H9 (cell line): ENCODE measurements at places on chromosomes 3 and 15.

- H3K27ac ChIP-seq, result no peak overlapping the region
- no peaks in the 10 kb centered on the region; the same call in 1 of the 2 replicates for H3K36me3 ChIP-seq
- H3K4me3 ChIP-seq, result no peak overlapping the region
- no peaks in the 10 kb centered on the region for H3K4me1 ChIP-seq
These were observed 348.8 kb upstream of the DCBLD2 start for GRCh38 chr3:99250272-99250671.

GRCh38 chr15:78620527-78621421, at the start of gene CHRNA3:
Gene CHRNA3 (minus strand): TSS chr15:78620996. CDS start chr15:78620794, 202 bp downstream.
- no peak within 1 kb of the TSS for H3K27ac ChIP-seq
- H3K27me3 ChIP-seq, result peaks cover 8% of the 10 kb centered on the region; the same call in 1 of the 2 replicates
- peak within 1 kb of the TSS; percentile 85 for H3K4me3 ChIP-seq
- no peaks in the 10 kb centered on the region for H3K36me3 ChIP-seq

GRCh38 chr3:30554317-30554690, 52.1 kb upstream of the TGFBR2 start:
- DNase-seq, result no peak
- no peaks in the 10 kb centered on the region for H3K27me3 ChIP-seq
- H3K36me3 ChIP-seq, result no peaks in the 10 kb centered on the region; the same call in 1 of the 3 replicates
- H3K4me3 ChIP-seq, result no peak overlapping the region
- H3K4me1 ChIP-seq, result peaks cover 10% of the 10 kb centered on the region; the same call in 1 of the 2 replicates
- H3K27ac ChIP-seq, result no peak overlapping the region

GRCh38 chr3:13215940-13216546, 142.8 kb upstream of the IQSEC1 start:
- H3K4me1 ChIP-seq, result no peaks in the 10 kb centered on the region
- no peak overlapping the region for H3K4me3 ChIP-seq
- no peak for DNase-seq
- no peaks in the 10 kb centered on the region for H3K36me3 ChIP-seq
- no peaks in the 10 kb centered on the region for H3K27me3 ChIP-seq
- no peak overlapping the region for H3K27ac ChIP-seq

GRCh38 chr3:179488213-179488612, 36.9 kb upstream of the GNB4 start:
- no peak overlapping the region for H3K4me3 ChIP-seq
- DNase-seq, result no peak
- H3K27me3 ChIP-seq, result no peaks in the 10 kb centered on the region
- H3K36me3 ChIP-seq, result peaks cover 3% of the 10 kb centered on the region
- H3K27ac ChIP-seq, result no peak overlapping the region

GRCh38 chr3:140198242-140198641, 263.3 kb downstream of the CLSTN2 start:
- H3K36me3 ChIP-seq, result peaks cover 17% of the 10 kb centered on the region
- no peaks in the 10 kb centered on the region for H3K27me3 ChIP-seq
- no peak overlapping the region for H3K4me3 ChIP-seq
- DNase-seq, result no peak
- peaks cover 3% of the 10 kb centered on the region; the same call in 1 of the 2 replicates for H3K4me1 ChIP-seq

DNA sequence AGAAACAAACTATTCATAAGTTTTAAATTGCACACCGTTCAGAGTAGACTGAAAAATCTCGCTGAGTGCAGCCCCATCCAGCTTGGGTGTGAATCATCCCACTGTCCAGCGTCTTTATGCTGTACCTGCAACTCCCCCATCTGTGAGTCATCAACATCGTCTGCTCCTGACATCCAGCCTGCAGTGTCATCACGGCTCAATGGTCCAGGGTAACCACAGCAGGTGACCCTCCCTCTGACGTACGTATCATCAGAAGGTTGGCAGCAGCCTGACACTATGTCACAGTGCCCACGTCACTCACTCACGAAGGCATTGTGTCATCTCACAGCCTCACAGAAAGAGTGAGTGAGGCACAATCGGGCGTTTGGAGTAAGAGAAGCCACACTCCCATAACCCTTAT, 65.2 kb downstream of the TPRA1 start:
- H3K27ac ChIP-seq, result no peak overlapping the region
- no peaks in the 10 kb centered on the region for H3K27me3 ChIP-seq

DNA sequence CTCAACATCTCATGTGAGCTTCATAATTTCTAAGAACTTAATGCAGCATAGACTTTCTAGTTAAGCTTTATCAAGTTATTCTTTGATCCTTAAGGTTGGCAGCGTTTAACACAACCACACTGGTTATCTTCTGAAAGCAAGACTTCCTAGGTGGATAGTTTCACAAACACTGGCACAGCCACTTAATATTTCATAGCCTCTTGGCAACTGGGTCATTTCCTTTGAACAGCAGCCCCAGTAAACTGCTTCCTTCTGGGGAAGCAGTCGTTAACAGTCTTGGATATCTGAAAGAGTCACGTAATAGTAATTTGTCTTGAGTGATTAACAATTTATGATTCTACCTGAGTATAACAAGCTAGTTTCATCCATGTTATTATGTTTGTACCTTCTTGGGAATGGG, 45.9 kb upstream of the ABHD10 start:
- no peak overlapping the region for H3K4me3 ChIP-seq
- H3K27ac ChIP-seq, result no peak overlapping the region
- H3K4me1 ChIP-seq, result no peaks in the 10 kb centered on the region
- H3K27me3 ChIP-seq, result no peaks in the 10 kb centered on the region
- DNase-seq, result no peak
